ENCODE measurements at places on chromosomes 1 and 21.
A peak's percentile ranks its signal among the peaks of the same experiment; 100 is the strongest.

- DNase-seq, result no peak
Observed at GRCh38 chr1:224897529-224898327, 31.7 kb upstream of the DNAH14 start.

GRCh38 chr1:6172549-6172948, 7.6 kb downstream of the CHD5 start:
- DNase-seq, result no peak

DNA sequence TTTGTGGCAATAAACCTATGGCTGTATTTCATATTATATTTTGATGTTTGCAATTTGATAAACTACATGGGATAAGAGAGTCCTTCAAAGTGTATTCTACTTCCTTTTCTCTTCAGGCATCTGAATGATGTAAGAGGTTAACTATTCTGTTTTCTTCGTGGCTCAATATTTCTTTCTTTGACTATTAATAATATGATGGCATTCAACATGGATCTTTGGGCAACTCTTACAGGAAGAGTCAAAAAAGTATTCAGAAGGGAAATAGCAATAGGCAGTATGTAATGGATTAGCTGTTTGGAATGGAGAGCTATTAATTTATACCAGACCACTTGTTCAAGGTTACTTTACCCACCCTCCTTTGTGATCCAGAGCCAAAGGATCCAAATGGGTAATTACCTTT, 74.4 kb downstream of the HMCN1 start:
- DNase-seq, result no peak

GRCh38 chr21:46215436-46216131, 13.0 kb downstream of the LSS start:
- no peak for DNase-seq

- peak; percentile 17 for DNase-seq
Observed at GRCh38 chr1:1291023-1291528, 10.8 kb downstream of the SCNN1D start.

GRCh38 chr1:201702936-201703335, 126.0 kb upstream of the IPO9 start:
- DNase-seq, result peak; percentile 90

GRCh38 chr21:41559658-41560631, 52.0 kb upstream of the TMPRSS2 start:
- DNase-seq, result no peak

GRCh38 chr21:31479714-31480113, 135.7 kb upstream of the TIAM1 start:
- DNase-seq, result peak; percentile 70

DNA sequence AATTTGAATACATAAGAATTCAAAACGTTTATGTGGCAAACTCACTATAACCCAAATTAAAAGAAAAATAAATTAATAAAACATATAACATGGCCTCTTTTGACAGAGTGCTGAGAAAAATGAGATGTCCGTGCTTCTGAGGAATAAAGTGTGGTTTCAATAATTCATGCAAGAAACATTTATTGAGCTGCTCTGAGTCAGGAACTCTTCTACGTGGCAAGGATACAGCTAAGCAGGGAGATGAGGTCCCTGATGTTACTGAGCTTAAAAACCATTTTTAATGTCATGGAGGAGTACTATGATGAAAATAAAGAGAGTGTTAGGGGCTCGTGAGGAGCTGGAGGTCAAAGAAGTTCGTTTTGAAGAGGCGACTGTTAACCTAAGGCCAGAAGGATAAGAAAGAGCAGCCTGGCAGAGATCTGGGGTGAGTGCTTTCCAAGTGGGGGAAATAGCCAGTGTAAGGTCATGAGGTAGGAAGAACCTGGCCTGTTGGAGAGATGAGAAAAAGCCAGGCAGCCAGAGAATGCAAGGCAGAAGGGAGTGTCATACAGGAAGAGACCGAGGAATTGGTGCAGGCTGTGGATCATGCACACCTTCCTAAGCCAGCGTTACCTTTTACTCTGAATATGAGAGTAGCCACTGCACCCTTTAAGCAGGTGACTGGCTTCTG, 182.2 kb upstream of the DUSP10 start:
- DNase-seq, result no peak

DNA sequence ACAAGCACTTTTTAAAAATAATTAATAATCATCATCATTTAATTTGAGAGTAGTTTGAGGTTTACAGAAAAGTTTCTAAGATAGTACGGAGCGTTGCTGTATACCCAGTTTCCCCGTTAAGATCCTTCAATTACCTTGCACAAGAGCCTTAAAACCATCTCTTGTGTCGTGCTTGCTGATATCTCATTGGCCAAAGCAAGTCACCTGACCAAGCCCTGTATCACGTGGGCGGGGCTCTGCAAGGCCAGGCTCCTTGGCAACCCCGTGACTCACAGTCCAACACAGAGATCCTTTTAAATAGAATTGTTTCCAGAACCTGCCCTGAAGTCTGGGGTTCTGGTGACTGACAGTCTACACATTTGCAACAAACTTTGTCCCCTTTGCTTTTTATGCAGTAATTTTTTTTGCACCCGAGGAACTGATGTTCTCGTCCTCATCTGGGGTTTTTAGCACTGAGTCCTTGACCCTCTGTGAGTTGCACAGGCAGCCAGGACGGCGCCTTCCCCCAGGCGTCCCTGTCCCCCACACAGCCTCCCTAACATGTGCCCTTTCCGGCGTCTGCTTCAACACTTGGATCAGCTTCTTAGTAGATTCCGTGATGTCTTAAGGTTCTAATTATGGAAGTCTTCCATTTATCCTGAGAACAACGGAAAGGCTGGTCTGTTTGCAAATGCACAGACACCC, 183.3 kb upstream of the TMEM51 start:
- no peak for DNase-seq

Measured in NCI-H748 treated with DMSO at 0.1 percent for 48 hours (cell line).